ENCODE measurements at places on chromosomes 6 and 20.

- DNase-seq = no peak
Measured at GRCh38 chr20:45934046-45934585, 367 bp upstream of the PCIF1 start.

GRCh38 chr6:133131621-133132465 is 109.3 kb upstream of the EYA4 start:
- DNase-seq = no peak

DNA sequence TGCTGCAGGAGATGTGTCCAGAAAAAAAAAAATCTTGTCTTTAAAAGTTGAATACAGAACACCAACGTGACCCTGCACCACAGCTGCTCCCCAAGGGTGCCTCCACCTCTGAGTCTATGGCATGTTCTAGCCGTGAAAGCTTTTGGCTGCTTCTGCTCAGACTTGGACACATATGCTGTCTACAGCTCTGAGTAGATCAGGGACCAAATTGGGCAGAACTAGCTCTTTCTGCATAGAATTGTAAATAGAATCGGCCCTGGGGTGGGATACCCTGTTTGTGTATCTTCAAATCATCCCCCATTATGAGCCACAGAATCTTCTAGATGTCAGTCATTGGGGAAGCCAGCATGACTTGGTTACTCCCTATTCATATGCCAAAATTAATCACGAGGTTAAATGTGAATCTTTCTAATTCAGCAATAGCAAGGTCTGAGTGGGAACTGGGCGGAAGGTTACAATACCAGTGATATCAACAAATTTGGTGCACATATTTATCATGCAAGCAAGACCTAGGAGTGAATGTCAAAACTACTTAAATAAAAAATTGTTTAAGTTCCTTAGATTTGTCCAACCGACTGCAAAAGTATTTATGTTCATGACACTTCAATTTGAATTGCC is 302.8 kb downstream of the KIF16B start:
- DNase-seq = no peak

DNA sequence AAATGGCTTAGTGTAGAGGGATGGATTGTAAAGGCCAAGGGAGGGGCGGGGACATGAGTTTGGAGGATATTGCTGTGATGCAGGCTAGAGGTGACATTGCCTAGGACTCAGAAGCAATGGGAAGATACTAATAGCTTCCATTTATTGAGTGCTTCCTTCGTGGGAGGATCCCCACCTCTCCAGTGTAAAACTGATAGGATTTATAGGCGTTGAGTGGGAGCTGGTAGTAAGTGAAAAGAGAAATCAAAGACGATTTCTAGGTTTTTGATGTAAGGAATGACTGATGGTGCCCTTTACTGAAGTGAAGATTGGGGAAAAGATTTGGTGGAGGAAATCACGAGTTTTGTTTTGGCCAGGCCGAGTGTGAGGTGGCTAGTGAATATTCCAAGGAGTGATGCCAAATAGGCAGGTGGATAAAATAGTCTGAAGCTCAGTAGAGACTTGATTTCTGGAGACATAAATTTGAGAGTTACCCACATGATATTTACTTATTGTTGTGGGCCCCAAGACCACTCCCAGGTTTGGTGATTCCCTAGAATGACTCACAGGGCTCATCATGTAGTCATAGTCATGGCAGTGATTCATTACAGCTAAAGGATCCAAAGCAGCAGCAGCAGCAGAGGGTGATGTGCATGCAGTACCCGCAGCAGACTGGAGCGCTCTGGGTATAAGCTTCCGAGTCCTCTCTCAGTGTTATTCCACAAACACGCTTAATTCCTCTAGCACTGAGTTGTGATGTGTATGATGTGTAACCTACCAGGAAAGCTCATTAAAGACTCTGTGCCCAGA is 10.2 kb downstream of the RPRD1B start:
- DNase-seq = no peak

DNA sequence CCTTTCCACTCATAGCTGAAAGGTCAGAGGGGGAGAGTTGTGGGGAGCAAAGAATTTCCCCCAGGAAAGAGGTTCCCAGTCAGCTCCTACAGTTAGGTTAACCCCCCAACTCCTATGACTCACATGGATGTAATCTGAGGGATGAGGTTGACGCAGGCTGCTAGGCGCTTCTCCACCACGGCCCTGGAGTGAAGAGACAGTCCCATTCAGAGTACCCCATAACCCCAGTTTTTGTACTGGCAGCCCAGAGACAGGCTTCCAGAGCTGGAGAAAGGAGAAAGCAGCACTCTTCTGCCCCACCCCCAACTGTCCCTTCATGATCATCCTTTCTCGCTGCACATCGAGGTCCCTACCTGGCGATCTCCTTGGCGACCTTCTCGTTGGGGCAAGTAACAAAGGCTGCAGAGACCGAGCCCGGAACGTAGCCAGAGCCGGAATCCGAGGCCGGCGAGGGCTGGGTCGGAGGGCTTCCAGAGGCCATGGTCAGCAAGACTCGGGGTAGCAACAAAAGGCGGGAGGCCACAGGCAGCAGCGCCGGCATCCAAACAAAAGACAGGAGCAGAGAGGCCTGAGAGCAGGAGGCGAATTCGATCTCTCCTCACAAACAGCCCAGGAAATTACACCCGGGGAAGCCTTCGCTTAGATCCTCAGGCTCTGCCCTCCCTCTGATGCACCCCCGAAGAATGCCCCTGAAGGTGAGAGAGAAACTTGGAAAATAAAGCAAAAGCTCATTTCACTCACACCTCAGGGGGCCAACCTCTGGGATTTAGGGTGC is 592 bp downstream of the CUTA start:
- DNase-seq = no peak

- DNase-seq = no peak
Measured at GRCh38 chr6:16504609-16505008, 256.7 kb downstream of the ATXN1 start.

- no peak for DNase-seq
Measured at GRCh38 chr6:157497579-157497978, 116.6 kb downstream of the ZDHHC14 start.

- no peak for DNase-seq
Measured at GRCh38 chr20:12827816-12828385, 180.9 kb upstream of the SPTLC3 start.

- DNase-seq = no peak
Measured at GRCh38 chr20:40925829-40926510, 102.7 kb upstream of the TOP1 start.

DNA sequence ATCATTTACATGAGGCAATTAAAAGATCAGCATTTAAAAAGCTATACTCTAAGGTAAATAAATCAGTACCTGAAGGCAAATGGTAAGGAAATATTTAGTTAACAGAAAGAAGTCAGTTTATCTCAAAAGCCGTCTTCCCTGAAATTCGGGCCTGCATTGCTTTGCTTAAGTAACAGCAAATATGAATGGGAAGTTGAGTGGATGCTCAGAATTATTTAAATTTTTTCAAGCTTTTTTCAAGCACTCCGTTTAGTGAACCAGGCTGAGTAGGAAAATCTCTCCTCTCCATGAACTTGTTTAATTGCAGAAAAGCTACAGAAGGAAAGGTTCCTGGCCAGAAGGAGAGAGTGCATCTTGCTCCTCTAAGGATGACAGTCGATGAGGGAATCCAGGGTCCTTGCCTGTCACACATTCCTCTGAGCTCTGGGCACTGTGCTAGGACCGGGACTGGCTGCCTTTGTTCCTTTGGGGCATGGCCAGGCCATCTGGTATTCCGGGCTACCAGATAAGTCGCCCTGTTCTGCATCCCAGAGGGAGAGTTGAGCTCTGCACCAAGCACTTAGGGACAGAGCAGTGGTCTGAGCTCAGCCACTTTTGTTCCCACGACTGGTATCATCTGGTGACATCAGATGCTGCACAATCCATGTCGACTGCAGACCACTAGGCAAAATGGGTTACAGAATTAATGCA is 77.6 kb downstream of the RIN2 start:
- DNase-seq = no peak

GRCh38 chr6:13813026-13813425 is 1.3 kb downstream of the MCUR1 start:
- DNase-seq = no peak

- no peak for DNase-seq
Measured at GRCh38 chr6:14354919-14355572, 237.5 kb downstream of the CD83 start.

DNA sequence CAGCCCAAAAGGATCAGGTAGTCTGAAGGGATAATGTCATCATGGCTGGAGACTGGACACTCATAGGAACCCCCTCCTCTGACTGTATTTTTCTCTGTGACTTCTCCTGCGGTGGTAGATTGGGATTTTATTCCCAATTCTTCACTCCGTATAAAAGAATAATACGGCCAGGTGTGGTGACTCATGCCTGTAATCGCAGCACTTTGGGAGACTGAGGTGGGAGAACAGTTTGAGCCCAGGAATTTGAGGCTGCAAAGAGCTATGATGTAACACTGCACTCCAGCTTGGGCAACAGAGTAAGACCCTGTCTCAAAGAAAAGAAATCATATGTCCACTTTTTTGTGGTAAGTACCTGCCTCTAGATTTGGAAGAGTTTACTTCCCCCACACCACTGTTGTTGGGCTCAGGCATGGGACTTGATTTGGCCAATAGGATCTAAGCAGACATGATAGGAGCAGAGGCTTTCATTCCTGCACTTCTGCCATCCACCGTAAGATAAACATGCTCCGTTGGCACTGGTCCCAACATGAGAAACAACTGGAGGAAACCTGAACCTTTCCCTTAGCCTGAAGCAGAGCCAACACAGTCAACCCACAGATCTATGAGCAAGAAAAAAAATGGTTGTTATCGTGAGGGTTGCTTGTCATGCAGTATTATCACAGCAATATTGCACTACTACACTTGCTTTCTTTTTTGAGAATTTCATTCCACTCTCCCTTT is 82.0 kb downstream of the JPH2 start:
- no peak for DNase-seq

GRCh38 chr6:98454809-98455322 is 379.5 kb upstream of the POU3F2 start:
- DNase-seq = no peak

DNA sequence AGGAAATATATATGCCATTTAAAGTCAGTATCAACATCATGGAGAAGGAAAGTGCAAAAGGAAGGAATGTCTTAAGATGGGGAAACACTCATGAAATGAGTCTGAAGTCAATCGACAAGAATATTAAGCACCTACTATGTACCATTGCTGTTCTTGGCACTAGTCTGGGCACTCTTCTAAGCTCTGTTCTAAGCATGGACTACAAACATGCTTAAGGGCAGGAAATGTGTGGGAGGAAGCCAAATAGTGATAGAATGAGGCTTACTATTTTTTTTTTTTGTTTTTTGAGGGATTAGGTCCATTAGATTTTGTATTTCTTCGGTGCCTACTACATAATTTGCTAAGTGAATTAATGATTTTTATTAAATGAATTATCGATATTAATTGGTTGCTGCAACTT is 83.8 kb upstream of the SUPT3H start:
- no peak for DNase-seq

GRCh38 chr20:51138576-51138975 is 115.7 kb upstream of the KCNG1 start:
- DNase-seq = no peak
